ENCODE measurements at places on chromosomes 4 and X. TPM values are rescaled to one million over a fixed set of nuclear protein-coding genes. Genes with fewer than 3 reads are reported as not detected.

DNA sequence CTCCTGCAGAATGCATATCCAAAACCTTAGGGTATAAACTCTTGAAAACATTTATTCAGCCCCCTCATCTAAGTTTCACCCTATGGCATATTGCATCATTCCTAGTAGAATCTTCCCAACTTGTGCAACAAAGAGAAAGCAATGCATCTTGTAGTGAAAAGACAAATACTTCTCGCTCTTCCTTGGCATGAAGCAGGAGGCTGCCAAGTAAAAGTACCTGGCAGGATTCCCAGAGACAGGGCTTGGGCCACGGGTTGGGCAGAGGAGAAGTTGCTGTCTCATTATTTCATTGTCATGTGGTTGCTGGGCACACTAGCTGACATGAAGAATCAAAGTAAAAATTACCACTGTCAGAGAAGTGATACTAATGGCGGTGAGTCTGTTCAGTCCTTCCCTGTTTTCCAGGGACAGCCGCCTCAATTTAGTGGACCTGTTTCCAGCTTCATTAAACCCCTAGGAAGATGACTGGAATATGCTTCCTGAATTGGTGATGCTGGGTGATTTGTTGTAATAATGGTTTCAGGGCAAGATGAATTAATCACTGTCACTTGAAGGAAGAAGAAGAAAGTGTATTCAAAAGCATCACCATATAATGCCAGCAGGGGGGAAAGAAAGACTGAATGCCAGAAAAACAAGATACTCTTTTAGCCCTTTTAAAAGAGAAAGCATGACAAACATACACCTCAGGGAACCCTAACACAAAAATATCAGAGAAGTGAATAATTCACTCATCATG, 380.5 kb upstream of the IGFBP7 start:
- no peaks in the 10 kb centered on the region for H3K36me3 ChIP-seq
- no peaks in the 10 kb centered on the region for H3K27me3 ChIP-seq
- H3K4me3 ChIP-seq, result no peak overlapping the region
- no peaks in the 10 kb centered on the region for H3K4me1 ChIP-seq
- H3K27ac ChIP-seq, result no peak overlapping the region

DNA sequence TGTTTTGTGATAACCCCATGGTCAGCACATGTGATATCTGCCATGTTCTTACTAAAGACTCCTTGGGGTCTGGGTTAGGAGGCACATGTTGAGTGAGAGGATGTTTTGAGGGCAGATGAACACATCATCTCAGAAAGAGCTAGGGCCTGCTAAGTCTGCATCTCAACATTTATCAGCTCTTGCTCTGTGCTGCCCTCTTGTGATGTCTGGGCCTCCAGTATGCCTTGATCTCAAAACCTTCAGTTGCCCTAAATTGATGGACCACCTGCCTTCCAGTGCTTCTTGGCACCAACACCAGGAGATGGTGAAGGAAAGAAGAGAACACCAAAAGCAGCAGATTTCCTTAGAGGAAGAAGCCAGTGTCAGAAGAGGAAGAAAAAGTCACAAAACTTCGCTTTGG, 22.5 kb downstream of the MID1 start:
- no peaks in the 10 kb centered on the region for H3K36me3 ChIP-seq
- H3K4me1 ChIP-seq, result no peaks in the 10 kb centered on the region
- no peak overlapping the region for H3K27ac ChIP-seq

DNA sequence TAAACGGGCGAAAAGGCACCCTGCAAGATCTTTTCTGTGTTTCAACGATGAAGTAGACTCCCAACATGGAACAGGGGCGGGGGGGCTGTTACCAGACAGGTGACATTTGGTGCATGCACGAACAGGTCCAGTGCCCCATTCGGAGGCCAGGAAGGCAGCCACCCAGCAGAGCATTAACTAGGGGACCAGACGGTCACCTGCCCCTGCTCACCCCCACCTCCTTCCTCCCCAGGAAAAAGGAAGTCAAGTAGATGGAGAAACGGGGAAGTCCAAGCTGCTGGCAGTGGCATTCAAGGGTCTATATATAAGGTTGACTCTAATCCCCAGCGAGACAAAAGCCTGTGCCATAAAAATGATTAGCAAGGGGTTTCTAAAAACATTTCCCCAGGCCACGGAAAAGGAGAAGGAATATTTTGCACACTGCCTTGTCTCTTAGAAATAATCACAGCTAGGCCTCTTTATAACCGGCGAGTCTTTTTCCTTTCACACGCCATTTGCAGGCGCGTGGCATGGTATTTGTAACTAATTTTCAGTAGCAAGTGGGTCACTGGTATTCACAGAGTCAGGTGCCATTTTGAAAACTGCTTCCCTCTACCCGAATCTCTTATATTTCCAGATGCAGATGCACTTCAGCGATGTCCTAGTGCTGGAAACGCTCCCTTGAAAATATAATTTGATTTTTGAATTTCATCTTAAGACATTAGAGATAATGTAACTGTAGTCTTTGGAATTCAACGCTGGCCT, 1.2 kb upstream of the TMSB4X start:
- no peaks in the 10 kb centered on the region for H3K27me3 ChIP-seq
- H3K36me3 ChIP-seq, result no peaks in the 10 kb centered on the region
- peaks cover 11% of the 10 kb centered on the region for H3K4me1 ChIP-seq

DNA sequence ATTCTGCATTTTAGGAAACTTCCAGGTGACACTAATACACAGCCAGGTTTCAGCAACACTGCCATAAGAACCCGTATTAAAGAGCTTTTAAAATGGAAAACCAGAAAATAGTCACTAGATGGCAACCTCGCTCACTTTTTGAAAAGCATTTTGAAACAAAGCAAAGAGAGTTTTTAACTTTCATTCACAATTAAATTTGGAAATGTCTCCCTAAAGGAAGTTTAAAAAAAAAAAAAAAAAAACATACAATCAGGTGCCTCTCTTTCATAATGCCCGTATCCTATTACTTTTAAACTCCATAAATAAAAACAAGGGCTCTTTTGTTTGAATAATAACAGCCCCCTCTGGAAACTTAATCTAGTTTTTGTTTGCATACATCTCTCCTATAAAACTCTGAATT, 20.3 kb downstream of the MEPE start:
- no peak for DNase-seq
- H3K27ac ChIP-seq, result no peak overlapping the region
- peaks cover 7% of the 10 kb centered on the region for H3K4me1 ChIP-seq
- H3K36me3 ChIP-seq, result no peaks in the 10 kb centered on the region
- no peaks in the 10 kb centered on the region for H3K27me3 ChIP-seq

GRCh38 chr4:36332782-36333131, 51.3 kb downstream of the DTHD1 start:
- no peak overlapping the region for H3K27ac ChIP-seq
- no peaks in the 10 kb centered on the region for H3K36me3 ChIP-seq
- no peak overlapping the region for H3K4me3 ChIP-seq
- DNase-seq, result no peak
- H3K27me3 ChIP-seq, result no peaks in the 10 kb centered on the region
- H3K4me1 ChIP-seq, result no peaks in the 10 kb centered on the region

- DNase-seq, result no peak
- H3K4me3 ChIP-seq, result no peak overlapping the region
- H3K27me3 ChIP-seq, result no peaks in the 10 kb centered on the region
- no peaks in the 10 kb centered on the region for H3K36me3 ChIP-seq
Measured at GRCh38 chr4:56690393-56690792, 9.3 kb upstream of the HOPX start.

DNA sequence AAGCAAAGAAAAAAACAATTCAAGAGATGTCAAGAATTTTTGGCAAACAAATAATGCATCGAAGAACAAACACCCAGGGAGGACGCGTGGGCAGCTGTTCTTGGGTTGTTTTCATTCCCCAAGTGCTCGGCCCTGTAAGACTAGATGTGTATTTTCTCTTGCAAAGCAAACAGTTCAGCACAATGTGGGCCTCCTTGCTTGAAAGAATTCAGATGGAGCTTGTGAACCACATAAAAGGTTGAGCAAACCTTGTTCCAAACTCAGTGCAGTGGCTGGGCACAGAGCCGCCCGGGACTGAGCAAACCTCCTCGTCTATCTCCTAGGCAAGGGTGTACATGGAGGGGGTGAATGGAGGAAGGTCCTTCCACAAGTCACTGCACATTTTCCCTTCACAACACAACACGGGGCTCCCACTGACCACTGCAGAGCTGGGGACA, 82.4 kb downstream of the HTRA3 start:
- H3K4me1 ChIP-seq, result peaks cover 13% of the 10 kb centered on the region
- no peaks in the 10 kb centered on the region for H3K27me3 ChIP-seq
- H3K27ac ChIP-seq, result no peak overlapping the region
- peak; percentile 74 for DNase-seq

GRCh38 chrX:69543572-69543971, 39.4 kb downstream of the NALF2 start:
- no peaks in the 10 kb centered on the region for H3K4me1 ChIP-seq
- no peak for DNase-seq
- no peaks in the 10 kb centered on the region for H3K27me3 ChIP-seq
- no peak overlapping the region for H3K27ac ChIP-seq

DNA sequence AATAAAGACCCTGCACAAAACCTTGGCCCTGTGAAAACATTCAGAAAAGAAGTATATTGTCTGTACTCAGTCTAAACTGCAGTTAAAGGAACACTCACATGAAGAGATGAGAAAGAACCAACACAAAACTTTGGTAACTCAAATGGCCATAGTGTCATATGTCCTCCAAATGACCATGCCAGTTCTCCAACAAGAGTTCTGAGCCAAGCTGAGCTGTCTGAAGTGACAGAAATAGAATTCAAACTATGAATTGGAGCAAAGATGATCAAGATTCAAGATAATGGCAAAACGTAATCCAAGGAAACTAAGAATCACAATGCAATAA, 739.3 kb upstream of the NDST4 start:
- H3K4me1 ChIP-seq, result no peaks in the 10 kb centered on the region
- DNase-seq, result no peak
- no peaks in the 10 kb centered on the region for H3K27me3 ChIP-seq
- H3K27ac ChIP-seq, result no peak overlapping the region
- H3K36me3 ChIP-seq, result no peaks in the 10 kb centered on the region

The CCNB3 gene
- total RNA-seq, result 0.89 TPM

The SPANXA2 gene
- not detected for total RNA-seq

The STAP1 gene
- total RNA-seq, result 0.55 TPM
